ENCODE measurements at places on chromosomes 6 and 20. TPM values are rescaled to one million over a fixed set of nuclear protein-coding genes. Genes with fewer than 3 reads are reported as not detected.

Gene FABP7
- not detected for total RNA-seq

Gene KCNQ2
- total RNA-seq: not detected

Gene SLC16A10
- total RNA-seq: 2.3 TPM

Gene EFCAB8
- total RNA-seq: not detected

Gene DDRGK1
- total RNA-seq: 26.6 TPM

Gene CST2
- not detected for total RNA-seq

Gene FAM209B
- not detected for total RNA-seq

Gene MATN4
- total RNA-seq: not detected

Gene KHDRBS2
- not detected for total RNA-seq

Gene PRICKLE4
- total RNA-seq: 0.52 TPM

Gene CDSN
- under 0.01 TPM for total RNA-seq

Gene PKIB
- 29.3 TPM for total RNA-seq

Gene DAAM2
- 1.7 TPM for total RNA-seq

Gene JPH2
- 8.5 TPM for total RNA-seq

Gene SLC26A8
- not detected for total RNA-seq

Gene MYCT1
- 0.15 TPM for total RNA-seq

Gene GHRH
- not detected for total RNA-seq

All from renal cortical epithelial cell (primary cell).